ENCODE measurements at places on chromosomes 2 and 18.

DNA sequence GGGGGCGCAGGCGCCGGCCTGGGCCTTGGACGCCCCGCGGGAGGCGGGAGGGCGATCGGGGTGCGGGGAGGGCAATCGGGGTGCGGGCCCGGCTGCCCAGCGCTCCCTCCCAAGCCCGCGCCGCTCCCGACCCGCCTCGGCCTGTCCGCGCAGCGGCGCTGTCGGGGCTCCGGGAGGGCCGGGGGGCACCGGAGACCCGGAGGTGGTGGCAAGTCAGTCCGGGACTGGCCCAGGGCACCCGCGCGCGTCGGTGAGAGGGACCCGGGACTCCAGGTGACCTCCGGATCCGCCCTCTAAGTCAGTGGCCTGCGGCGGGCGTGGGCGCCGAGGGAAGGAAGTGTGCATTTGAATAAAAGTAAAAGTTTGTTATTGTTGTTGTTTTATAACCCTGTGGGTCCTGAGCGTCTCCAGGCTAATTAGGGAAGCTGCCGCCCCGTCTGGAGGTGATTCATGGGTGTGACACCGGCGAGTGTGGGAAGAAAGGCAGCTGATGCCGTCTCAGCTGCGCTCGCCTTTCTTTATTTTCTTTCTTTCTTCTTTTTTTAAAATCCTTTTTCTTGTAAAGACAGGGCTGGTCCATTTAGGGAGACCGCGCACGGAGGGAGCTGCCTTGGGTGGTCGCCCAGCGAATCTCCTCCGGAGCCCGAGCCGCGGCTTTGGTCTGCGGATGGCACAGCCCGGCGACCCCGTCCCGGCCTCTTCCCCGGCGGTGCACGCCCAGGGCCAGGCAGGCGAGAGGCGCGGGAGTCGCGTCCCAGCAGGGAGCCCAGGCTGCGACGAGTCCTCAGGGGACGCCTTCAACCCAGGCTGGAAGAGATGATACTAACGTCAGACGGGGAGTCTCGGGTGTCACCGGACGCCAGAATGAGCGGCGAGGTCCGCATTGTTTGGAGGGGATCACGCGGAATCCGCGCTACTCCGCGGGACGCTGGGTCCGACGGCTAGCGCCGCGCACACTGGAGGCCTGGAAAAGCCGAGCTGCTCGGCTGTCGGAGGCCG is 627 bp upstream of the CRACDL start:
- DNase-seq: peak; percentile 32

- no peak for DNase-seq
Measured at GRCh38 chr2:7053650-7054265, 136.5 kb downstream of the RNF144A start.

GRCh38 chr2:143261986-143262385 is 132.8 kb downstream of the ARHGAP15 start:
- DNase-seq: no peak

GRCh38 chr2:172012677-172013391 is 13.1 kb downstream of the METAP1D start:
- DNase-seq: no peak

- DNase-seq: no peak
Measured at GRCh38 chr2:30300456-30301221, 69.3 kb downstream of the LBH start.

DNA sequence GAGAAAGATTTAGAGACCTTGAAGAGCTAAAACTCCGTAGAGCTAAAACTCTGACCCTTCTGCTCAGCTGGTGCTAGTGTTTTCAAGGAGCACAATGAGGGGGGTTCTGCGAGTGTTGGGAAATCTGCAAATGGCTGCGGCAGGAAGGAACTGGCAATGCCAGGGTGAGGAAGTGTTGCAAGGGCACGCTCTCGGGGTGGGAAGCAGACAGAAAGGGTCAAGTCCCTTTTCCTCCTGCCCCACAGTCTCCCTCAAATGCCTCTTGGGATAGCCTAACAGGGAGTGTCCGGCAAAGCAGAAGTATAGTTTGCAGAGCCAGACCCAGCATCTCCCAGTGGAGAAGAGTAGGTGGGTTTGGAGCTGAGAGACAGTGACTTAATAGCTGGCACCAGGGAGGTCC is 60.5 kb downstream of the NCAPH start:
- no peak for DNase-seq

GRCh38 chr18:11561293-11561692 is 48.1 kb upstream of the SLC35G4 start:
- DNase-seq: no peak

GRCh38 chr2:21361957-21362486 is 238.3 kb downstream of the TDRD15 start:
- no peak for DNase-seq

- no peak for DNase-seq
Measured at GRCh38 chr18:31840499-31840898, 79.8 kb upstream of the SLC25A52 start.

DNA sequence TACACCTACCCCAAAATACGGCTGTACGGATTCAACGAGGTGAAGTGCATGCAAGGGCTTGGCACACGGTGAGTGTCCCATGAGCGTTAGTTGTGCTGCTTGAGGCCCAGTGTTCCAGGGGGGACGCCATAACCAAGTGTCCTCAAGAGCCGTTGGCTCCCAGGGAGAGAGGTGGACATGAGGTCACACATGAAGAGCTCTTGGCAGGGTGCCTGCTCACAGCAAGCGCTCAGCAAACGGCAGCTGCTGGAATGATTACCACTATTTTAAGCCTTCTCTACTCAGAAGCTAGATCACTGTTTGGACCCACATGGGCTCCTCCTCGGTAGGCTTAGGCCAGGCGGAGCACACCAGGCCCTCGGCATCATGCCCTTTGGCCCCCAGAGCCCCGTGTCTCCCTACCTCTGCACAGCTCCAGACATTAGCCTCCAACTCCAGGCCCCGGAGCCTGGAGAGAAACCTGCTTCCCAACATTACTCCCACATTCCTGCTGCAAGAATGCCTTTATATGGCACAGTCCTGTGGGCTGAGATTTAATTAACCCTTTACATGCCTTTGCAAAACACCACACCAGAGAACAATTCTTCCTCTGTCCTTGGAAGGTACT is 68.4 kb upstream of the PPP1CB start:
- peak; percentile 53 for DNase-seq

DNA sequence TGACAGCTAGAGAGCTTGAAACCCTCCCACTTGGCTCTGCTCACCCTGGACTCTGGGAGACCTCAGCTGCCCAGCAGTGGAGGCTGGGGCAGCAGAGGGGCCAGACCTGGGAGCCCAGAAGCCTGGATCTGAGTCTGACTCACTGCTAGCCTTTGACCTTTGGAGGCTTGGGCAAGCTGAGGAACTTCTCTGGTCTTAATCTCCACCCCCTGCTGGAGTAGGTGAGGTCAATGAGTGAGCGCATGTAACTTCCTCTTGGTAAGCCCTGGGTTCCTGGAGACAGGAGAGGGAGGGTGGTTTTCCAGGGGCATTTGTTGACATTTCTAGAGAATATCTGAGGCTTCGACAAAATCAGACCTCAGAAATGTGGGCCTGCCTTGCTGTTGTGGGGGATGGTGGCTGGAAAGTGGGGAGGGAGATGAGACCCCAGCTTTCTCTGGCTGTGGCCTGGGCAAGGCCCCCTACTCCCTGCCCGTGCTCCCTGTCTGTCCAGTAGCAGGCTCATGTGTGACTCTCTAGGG is 73.0 kb upstream of the YWHAQ start:
- DNase-seq: peak; percentile 69

- DNase-seq: no peak
Measured at GRCh38 chr2:218125626-218126080, at the start of gene CXCR2. CXCR2 (plus strand) TSS chr2:218126028; CDS start chr2:218134802, 8,774 bp downstream.

DNA sequence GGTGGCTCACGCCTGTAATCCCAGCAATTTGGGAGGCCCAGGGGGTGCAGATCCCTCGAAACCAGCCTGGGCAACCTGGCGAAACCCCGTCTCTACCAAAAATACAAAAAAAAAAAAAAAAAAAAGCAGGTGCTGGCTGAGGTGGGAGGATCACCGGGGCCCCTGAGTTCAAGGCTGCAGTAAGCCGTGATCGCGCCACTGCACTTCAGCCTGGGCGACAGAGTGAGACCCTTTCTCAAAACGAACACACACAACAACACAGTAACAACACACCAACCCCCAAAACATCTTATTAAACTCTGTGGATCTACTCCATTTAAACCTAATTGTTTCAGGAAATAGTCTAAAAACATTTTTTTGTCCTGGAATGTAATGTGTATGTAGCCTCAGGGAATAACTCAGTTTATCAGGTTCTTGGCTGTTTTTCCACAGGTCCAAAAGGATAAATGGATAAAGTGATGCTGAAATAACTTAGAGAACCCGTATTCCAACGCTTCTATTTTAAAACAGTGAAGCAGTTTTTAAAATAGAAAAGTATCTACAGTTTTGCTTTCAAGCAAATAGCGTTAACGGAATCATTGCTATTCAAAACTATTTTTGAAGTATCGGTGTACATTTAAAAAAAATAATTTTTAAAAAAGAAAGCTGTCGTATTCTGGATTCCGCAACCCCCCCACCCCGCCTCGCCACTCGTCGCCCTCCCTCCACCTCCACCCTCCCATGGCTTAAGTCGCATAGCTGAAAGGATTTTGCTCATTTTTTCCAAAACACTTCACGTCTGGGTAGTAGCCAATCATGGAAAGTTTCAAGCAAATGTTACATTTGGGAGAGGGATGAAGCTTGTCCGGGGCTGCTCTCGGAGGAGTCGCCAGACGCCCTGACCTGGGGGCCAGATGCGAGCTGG is 895 bp upstream of the GLS start:
- no peak for DNase-seq

DNA sequence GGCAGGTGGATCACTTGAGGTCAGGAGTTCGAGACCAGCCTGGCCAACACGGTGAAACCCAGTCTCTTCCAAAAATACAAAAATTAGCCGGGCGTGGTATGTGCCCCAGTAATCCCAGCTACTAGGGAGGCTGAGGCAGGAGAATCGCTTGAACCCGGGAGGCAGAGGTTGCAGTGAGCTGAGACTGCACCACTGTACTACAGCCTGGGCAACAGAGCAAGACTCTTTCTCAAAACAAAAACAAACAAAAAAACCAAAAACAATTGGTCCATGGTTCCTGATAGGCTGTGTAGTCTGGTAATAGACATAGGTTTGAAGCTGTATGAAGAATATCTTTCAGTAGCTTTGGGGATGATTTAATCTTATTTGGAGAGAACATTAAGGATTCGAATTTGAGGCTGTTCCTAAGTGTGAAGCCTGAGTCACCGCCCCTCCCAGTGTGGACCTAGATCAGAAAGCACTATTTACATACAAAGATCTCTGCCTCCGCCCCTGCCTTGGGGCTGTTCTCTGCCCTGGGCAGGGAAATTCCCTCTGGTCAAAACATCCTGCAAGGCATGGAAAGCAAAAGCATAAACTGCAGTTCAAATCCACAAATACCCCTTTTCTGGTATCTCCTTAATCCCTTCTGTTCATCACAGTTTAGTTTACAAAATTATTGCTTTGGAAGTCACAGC is 52.8 kb upstream of the PMAIP1 start:
- DNase-seq: no peak

GRCh38 chr2:203578759-203579643 is 43.9 kb upstream of the RAPH1 start:
- peak; percentile 9 for DNase-seq

GRCh38 chr18:10936176-10937053 is 213.0 kb downstream of the PIEZO2 start:
- DNase-seq: no peak

- DNase-seq: no peak
Measured at GRCh38 chr2:12074126-12074844, 327.9 kb downstream of the LPIN1 start.

DNA sequence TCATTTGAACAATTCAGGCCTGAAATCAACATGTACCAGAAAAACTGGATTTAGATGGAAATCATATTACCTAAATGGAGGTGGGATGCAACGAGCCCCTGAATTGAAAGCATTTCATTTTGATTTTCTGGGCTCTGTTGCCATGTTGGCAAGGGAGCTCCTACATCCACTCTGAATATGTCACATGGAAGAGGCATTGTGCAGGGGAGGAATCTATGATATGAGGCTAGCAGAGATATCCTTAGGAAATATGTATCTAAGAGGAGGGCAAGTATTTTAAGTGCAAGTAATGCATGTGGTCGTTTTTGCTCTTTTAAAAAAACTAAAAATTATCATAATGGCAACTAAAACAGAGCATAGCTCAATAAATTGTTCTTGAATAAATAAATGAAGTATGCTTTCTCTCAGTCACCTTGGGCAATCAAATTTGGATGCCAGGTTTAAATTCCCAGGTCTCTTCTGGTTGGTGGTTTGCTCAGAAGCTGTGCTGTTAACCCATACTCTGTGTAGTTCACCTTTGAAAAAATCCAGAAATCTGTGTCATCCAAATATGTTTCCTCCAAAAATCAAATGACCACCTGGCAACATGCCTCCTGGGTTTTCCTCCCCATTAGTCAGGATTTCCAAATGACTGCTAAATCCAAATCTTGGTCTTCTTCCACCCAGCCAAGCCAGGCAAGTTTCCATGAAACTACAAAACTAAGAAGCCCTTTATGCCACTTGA is 6.5 kb upstream of the LGALSL start:
- no peak for DNase-seq

- DNase-seq: peak; percentile 63
Measured at GRCh38 chr2:226800941-226801784, 1.5 kb upstream of the IRS1 start.

GRCh38 chr18:34521040-34521439 is 189.1 kb upstream of the DTNA start:
- DNase-seq: no peak

- DNase-seq: no peak
Measured at GRCh38 chr2:1022178-1022577, 71.5 kb downstream of the SNTG2 start.

- DNase-seq: no peak
Measured at GRCh38 chr2:12183032-12183645, 436.7 kb downstream of the LPIN1 start.

- DNase-seq: no peak
Measured at GRCh38 chr2:235850289-235850688, 317.9 kb downstream of the GBX2 start.

DNA sequence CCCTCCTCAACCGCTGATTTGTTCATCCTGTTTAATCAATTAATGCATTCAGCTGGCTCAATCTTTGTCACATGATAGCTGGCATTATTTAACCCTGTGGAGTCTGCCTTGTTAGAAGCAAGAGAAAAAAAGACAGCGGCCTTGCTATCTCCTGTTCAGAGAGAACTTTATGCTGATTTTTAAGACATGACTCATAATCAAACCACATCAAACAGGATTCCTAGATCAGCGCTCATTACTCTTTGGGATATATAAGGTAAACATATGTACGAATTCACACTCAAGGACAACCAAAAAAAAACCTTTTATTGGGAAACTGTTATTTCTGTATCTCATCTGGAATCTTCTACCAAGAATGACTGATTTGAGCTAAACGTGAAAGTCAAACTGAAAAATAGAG is 195.1 kb downstream of the C1D start:
- peak; percentile 50 for DNase-seq

DNA sequence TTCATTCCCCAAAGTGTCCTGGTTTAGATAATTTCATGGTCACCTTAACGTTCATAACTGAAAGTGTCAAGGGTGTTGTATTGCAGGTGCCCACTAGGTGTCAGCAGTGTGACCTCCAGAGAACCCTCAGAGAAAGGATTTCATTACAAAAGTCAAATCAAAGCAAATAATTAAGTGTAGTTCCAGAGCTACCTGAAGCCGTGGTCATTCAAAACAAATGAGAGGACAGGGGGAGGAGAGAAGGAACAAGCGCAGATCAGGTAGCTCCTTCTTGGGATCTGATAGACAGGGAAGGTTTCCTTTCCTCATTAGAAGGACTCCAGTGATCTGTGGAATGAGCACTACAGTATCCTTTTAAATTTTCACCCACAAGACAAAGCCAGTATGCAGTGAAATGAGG is at the start of gene SLC9A4:
Gene SLC9A4 (plus strand): TSS at position 207 of the 400 bp plus-strand sequence. CDS start 534 bp downstream, outside the sequence.
- DNase-seq: peak; percentile 60

All from SW480 (cell line).